Activated CD4-positive, alpha-beta T cell treated with anti-CD3 and anti-CD28 coated beads for 36 hours (primary cell): ENCODE measurements at places on chromosomes 5 and 9.
A peak's percentile ranks its signal among the peaks of the same experiment; 100 is the strongest.

DNA sequence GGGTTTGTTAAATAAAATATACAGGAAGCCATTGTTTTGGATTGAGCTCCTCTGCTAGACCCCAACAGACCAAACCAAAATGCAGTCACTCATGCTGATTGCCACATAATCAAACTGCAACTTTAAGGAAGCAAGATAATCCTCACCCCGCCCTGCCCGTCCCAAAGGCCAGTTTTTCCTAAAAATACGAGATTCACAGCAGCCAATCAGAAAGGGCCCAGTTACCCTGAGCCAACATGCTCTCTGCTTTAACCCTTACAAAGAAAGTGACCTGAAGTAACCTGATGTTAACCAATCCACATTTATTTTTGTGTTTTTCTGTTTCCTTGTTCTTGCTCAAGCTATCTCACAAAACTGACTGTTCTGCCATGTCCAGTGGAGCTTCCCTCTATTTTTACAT, 21.5 kb upstream of the RNF20 start:
- DNase-seq = no peak

DNA sequence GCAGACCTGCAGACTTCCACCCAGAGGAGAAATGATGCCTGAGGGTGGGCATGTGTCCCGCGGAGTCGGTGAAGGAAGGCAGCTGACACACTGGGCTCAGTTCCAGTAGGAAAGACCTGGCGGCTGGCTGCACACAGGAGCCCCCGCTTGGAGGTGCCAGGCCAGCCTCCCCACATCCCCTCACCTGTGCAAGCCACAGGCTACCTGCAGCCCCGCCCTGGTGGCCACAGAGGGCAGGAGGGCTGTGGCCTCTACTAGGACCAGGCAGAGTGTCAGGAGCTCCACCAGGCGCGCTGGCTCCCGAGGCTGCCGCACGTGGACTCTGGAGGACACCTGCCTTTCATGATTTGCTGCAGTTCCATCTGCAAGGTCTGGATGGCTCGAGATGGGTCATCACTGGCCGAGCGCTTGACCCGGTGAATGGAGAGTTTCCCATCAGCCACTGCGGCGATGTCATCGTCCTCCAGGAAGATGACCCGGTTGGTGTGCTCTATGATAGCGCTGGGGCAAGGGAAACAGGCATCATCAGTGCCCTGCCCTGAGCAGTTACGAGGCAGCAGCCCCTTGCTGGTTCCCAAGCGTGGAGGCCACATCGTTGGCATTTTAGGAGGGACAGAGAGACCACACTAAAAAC, 26.7 kb upstream of the MAPK9 start:
- no peak for DNase-seq

- DNase-seq = peak; percentile 3
These were observed 6.4 kb upstream of the EXOC3 start for GRCh38 chr5:436641-436975.

- no peak for DNase-seq
These were observed 18.9 kb downstream of the DPYSL3 start for GRCh38 chr5:147490989-147491388.

- no peak for DNase-seq
These were observed 351.0 kb upstream of the SLC24A2 start for GRCh38 chr9:20139763-20140290.
